ENCODE measurements at places on chromosomes 16 and 17.

- DNase-seq, result no peak
These were observed 38.2 kb downstream of the USP32 start for GRCh38 chr17:60353773-60354172.

GRCh38 chr16:55713103-55713502 lies 57.3 kb downstream of the SLC6A2 start:
- DNase-seq, result no peak

GRCh38 chr17:72901657-72902056 lies 190.8 kb downstream of the SLC39A11 start:
- DNase-seq, result no peak

- no peak for DNase-seq
These were observed 2.8 kb upstream of the PRRT2 start for GRCh38 chr16:29809031-29809747.

GRCh38 chr16:13529193-13529982 lies 390.6 kb upstream of the ERCC4 start:
- DNase-seq, result no peak

GRCh38 chr16:68860978-68861892 lies 17.9 kb downstream of the TANGO6 start:
- no peak for DNase-seq

GRCh38 chr17:18159551-18160120 lies 24.0 kb upstream of the ALKBH5 start:
- DNase-seq, result no peak

- no peak for DNase-seq
These were observed 9.3 kb upstream of the ZNF594 start for GRCh38 chr17:5201011-5201410.

GRCh38 chr17:44049294-44050060 lies 17.0 kb downstream of the LSM12 start:
- no peak for DNase-seq

DNA sequence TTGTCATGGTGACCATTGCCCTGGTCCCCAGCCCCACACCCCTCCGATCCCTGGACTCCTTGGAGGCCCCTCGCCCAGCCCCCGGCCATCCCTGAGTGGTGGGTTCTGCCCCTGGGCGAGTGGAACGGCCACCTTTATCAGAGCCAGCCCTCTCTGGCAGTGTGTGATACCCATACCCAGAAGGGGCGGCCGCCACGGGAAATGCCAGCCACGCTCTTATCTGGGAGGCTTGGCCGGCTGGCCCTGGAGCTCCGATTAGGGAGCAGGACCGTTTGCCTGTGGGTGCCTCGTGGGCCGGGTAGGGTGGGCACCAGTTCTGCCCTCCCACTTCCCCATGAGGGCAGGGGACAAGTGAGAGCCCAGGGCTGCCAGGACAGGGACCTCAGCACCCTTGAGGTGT lies 58.3 kb upstream of the ZC3H18 start:
- DNase-seq, result no peak

DNA sequence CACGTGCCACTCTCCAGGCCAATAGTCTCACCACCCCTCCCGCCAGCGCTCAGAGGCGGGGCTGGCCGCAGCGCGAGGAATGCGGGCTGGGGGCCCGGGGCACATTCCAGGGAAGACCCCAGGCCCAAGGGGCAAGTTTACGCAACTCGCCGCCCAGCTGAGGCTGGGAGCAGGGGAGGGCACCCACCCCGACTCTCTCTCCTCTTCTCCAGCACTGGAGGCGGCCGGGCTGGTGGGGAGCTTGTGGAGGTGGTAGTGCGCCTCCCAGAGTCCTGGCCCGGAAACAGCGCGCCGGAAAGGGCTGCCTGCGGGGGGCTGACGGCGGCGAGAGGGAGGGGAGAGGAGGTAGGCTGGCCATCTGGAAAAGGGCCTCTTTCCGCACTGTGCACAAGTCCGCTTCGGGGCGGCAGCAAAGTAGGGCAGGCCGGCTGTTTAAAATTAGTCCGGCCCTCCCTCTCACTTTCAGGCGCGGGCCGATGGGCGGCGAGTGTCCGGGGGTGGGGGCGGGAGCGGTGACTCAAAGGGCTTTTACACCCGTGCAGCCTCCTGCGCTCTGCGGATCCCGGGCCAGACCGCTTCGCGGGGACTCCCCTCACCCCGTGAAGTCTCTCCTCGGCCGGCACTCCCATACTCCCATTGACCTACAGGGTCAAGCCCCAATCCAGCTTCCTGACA lies 1.1 kb downstream of the FHOD1 start:
- DNase-seq, result peak; percentile 54

- no peak for DNase-seq
These were observed 222.7 kb downstream of the HS3ST4 start for GRCh38 chr16:25914357-25914962.

DNA sequence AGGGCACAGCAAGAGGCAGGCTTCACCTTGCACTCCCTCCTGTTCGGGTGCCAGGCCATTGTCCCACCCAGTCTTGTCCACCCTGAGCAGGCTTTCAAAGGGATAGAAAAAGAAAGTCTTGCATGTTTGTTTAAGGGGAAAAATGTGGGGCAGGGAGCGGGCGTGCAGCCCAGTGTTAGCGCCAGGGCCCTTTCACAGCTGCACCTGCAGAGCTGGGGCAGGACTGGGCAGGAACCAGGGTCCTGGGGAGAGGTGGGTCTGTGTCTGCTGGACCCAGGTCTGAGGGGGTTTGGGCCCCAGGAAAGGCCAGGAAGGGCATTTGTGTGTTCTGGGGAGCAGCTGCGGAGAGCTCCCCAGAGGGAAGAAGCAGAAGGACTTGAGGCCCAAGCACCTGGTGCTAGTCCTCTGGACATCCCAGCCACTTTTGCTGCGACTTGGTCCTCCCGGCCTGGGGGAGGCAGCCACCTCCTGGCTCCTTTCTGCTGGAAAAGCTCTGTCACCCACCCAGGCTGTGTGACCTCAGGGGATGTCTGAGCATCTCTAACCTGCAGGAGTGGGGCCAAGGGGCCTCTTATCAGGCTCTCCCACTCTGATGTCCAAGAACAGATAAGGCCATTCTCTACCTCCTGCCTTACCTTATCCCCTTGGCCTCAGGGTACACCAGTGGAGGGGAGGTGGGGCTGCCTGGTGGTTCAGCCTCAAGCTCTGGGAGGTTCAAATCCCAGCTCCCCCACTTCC lies 44.7 kb downstream of the PSME3IP1 start:
- DNase-seq, result no peak

DNA sequence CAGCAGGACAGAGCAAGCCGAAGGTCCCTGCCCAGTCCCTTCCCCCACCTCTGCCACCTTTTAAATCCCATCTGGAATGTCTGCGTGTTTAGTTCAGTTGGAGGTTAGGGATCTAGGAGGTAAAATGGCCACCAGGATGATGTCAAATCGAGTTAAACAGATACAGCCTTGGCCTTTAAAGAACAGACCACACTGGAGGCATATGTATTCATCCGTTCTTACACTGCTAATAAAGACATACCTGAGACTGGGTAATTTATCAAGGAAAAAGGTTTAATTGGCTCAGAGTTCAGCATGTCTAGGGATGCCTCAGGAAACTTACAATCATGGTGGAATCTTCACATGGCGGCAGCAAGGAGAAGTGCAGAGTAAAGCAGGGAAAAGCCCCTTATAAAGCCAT lies 167.8 kb upstream of the CACNG5 start:
- DNase-seq, result no peak

- DNase-seq, result no peak
These were observed 692 bp upstream of the KCNJ16 start for GRCh38 chr17:70074236-70074830.

DNA sequence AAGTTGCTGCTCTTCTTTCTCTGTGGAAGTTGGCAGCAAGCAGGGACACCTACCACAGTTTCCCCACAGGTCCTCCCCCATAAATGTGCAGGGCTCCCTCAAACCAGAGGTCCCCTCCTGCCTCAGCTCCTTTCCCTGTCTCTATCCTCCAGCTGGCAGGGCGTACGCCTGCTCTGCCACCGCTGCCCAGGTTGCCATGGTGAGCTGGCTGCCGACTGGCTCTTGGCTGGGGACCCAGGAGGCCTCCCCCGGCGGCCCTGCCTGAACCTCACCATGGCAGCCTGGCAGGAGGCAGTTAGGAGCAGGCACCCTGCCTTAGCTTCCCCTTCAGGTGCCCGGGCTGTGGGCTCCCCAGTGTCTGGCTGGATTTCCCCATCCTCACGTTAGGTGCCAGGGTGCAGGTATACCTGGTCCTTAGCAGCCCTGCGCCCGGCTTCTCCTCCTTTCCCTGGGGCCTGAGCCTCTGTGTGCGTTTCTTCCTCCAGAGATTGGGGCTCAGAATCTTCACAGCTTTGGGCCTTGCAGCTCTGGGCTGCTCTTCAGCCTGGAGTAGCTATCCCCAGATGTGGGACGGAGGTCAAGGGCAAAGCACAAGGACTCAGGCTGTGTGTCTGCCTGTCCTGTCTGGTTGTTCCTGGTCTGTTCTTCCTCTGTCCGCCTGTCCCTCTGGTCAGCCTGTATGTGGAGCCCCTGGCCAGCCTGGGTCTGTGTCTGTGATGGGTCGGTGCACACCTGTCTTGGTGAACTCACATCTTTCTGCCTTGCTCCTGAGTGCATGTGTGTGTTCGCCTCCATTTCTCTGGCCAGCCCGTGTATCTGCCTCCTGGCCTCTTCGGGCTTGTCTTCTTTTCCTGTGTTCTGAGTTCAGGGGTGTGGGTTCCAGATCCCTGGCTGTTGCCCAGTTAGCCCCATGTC lies 15.7 kb downstream of the GJD3 start:
- peak; percentile 81 for DNase-seq

DNA sequence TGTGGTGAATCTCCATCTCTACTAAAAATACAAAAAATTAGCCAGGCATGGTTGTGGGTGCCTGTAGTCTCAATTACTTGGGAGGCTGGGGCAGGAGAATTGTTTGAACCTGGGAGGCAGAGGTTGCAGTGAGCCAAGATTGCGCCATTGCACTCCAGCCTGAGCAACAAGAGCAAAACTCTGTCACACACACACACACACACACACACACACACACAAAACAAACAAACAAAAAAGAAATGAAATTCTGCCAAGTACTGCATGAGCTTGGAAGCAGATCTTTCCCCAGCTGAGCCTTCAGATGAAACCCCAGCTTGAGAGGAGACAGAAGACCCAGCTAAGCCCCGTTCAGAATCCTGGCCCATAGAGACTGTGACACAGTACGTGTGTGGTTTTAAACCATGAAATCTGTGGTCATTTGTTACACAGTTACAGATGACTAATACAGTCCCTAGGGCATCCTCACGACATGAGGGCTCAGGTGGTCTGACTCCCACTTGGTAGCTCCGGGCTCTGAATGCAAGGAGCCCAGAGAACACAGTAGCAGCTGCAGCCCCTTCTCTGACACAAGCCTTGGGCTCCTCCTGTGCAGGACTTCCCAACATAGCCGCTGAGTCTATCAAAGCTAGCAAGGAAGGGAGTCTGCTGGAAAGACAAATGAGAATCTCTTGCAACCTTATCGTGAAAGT lies 132.8 kb downstream of the SEC14L1 start:
- no peak for DNase-seq

DNA sequence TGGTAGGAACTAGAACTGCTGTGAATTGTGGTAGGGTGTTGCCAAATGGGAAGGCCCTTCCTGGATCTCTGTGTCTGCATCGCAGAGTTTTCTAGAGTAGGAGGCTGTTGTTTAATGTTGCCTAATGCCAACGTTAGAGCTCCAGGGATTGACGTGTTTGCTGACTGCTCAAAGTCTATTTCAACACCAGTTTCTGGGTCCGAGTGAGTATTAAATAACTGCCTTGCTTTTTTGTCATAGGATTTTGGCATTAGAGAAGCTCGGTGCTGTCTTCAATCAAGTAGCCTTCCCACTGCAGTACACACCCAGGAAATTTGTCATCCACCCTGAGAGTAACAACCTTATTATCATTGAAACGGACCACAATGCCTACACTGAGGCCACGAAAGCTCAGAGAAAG lies 40.0 kb downstream of the SF3B3 start:
- DNase-seq, result no peak

DNA sequence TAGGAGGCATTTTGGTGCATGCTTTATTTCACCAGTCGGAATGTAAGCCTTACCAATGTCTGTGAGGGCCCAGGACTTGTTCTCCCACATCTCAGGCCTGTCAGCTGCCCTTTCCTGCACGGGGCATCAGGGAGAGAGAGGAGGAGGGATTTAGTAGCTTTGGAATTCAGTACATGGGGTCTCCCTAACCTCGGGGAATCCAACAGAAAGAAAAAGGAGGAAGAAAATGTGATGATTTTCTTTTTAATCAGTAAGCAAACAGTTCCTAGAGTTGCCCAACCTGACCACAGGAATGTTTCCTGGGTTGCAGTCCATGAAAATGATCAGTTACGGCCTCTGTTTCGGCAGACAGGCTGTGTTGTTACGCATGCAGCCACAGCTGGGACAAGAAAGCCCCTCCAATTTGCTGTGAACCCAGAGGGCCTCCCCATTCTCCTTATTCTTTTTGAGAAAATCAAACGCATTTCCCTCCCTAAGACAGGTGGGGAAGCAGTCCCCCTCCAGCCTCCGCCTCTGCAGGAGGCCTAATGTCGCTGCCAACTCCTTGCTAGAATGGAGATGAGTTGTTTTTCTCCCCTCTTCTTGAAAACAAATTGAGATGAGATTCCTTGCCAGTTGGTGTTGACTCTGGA lies 53.1 kb upstream of the TANGO6 start:
- peak; percentile 69 for DNase-seq

- DNase-seq, result no peak
These were observed 17.8 kb downstream of the MEAK7 start for GRCh38 chr16:84486551-84487235.

- no peak for DNase-seq
These were observed 19.3 kb downstream of the CNTROB start for GRCh38 chr17:7951143-7951792.

DNA sequence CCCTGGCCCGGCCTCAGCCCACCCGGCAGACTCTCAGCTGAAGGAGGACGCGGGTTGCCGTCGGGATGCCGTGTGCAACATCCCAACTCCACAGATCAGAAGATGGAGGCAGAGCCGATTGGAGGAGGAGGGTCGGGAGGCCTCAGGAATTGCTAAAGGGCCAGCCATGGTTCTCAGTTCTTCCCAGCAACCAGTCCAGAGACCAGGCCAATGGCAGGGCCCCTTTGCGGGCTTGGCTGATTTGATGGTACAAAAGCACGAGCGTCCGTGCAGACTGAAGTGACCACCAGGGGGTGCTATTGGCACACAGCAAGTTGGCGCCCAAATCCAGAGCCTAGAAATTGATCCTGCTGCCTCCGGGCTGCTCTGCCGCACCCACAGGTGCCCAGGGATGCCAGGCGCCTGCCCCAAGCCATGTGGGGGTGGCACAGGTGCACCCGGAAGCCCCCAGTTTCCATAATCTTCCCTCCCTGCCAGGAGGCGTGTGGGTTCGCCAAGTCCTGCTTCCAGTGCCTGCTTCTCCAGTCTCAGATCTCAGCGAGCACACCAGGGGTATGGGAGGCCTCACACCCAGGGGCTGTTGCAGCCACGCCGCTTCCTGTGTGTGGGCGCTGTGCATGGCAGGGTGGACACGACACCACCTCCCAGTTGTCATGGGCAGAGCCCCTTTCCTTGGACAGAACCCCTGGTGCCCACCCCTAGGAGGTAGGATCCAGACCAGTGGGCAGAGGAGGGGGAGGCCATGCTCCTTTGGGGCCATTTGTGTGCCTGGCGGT lies 7.1 kb upstream of the TEX19 start:
- DNase-seq, result peak; percentile 95

- peak; percentile 41 for DNase-seq
These were observed 3.3 kb upstream of the IRX5 start for GRCh38 chr16:54927125-54928015.

- no peak for DNase-seq
These were observed 44.4 kb downstream of the CLEC19A start for GRCh38 chr16:19329932-19330331.

- no peak for DNase-seq
These were observed 59.2 kb downstream of the TEX14 start for GRCh38 chr17:58632324-58633314.

All from brain (organoid and tissue), 16 donors.